Femur (tissue), 1 donor: ENCODE measurements at places on chromosomes 7 and 10.

GRCh38 chr10:88565072-88565471 is 18.0 kb downstream of the RNLS start:
- no peak for DNase-seq

DNA sequence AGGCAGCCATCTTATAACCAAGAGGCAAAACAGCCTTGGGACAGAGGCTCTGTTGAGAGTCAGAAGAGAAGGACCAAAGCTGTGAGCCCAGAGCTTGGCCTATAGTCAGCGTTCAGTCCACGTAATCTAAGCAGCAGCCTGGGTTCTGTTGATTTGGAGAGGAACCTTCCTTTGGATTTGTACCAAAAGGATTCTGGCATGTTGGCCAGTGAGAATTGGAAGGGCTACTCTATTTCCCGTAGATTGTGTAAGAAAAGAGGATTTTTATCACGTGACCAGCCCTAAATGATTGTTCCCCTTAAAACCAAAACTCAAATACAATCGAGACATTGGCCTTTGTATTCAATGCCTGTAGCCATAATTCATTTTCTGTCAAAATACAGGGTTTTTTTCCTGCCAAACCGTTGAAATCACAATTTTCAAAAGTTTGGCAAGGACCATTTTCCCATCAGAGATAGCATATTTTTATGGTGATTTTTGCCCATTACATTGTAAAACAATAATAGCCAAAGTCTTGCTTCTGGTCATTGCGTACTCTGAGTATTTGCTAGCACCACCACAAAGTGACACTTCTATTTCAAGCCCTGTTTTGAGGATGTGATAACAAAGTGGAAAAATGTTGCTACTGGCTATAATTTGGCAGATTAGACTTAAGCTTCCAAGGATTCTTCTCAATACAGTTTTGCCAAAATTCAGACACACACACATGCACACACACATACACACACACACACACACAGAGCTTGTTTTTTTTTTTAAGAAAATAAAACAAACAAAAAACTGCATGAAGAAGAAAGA is 23.1 kb upstream of the BMPER start:
- DNase-seq: no peak

DNA sequence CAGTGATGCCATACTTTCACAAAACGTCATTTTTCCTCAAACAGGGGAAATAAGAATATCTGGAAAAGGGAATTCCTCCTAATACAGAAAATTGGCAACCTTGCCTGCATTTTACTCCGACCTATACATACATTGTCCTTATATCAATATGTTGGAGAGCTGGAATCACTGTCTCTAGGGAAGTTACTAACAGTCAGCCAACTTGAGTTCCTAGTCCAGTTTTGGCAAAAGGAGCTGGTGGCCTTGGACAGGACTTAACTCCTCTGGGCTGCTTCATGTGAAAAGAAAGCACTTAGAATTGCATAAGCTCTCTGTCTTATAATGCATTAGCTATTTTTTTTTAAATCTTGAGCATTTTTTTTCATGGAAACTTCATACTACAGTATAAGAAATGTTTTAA is 174.2 kb upstream of the HGF start:
- DNase-seq: peak; percentile 27

DNA sequence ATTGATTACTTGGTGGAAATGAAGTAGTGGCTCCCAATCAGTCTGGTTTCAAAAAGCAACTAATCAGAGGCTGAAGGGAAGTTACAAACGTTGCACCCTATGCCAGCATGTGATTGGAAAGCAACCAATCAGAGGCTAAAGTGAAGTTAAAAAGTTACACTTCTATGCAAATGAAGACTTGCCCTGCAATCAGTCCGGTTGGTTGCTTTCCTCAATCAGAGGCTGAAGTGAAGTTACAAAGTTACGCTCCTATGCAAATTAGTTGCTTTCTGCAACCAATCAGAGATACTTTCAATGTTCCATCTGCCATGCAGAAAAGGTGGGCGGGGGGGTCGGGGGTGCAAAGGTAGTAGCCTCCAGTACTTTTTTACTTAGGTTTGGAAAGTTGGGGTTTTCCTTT is 1077.1 kb downstream of the TYW1 start:
- DNase-seq: no peak

GRCh38 chr7:96182424-96183158 is 139.3 kb downstream of the SLC25A13 start:
- DNase-seq: no peak

GRCh38 chr10:75295868-75296441 is 60.2 kb upstream of the COMTD1 start:
- DNase-seq: no peak

GRCh38 chr7:55439627-55440026 is 74.5 kb downstream of the LANCL2 start:
- DNase-seq: no peak

DNA sequence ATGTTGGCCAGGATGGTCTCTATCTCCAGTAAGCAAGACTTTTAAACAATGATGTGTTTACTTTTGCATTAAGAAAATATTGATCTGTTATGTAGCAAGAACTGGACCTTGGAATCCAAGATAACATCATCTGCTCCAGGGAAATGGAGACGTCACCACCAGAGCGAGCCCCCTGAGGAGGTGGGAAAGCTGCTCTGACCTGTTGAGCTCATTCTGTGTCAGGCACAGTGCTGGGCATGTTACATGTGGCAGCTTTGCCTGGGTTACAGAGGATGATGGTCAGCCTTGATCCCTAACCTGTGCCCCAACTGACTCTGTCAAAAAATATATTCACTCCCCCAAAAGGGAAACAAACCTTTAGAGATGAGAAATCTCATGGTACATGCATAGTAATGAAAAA is 436.3 kb downstream of the SORCS1 start:
- no peak for DNase-seq

GRCh38 chr10:102400076-102400475 is 4.6 kb downstream of the NFKB2 start:
- DNase-seq: no peak

DNA sequence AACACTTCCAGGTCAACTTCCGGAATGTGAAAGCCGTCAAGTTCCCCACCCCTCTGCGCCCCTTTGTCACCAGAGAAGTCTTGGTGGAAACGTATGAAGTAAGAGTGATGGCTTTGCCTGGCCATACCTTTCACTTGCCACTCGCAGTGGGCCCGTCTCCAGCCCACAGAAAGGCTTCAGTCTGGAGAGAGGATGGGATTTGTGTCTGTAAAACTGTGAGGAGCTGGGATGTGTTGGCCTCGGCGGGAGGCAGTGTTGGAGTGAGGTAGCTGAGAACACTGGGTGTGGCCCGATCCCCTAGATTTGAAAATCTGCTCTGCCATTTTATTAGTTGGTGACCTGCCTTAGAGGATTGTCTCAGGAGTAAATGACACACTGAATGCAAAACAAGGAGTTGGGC is 6.4 kb downstream of the ADCK2 start:
- no peak for DNase-seq

DNA sequence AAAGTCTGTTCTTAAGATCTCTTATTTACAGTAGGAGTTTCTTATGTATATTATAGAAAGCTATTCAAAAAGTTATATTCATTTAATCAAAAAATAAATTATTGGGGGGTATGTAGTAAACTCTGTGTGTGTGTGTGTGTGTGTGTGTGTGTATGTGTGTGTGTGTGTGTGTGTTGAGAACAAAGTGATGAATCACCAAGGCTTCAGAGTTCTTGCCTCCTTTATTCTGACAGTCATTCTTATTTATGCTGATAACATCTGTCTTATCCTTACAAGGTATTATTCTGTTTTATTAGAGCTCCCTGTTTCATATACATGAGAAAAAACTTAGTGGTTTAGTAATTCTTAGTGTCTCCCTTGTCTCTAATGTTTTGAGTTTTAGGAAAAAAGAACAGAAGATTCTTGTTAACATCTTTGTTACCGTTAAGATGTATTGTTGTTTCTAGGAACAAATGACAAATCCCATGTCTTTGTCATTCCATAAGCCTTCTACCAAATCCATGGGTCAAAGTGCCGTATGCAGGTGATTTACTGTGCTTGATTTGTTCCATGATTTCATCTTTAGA is 424.0 kb downstream of the EXOC4 start:
- DNase-seq: no peak

DNA sequence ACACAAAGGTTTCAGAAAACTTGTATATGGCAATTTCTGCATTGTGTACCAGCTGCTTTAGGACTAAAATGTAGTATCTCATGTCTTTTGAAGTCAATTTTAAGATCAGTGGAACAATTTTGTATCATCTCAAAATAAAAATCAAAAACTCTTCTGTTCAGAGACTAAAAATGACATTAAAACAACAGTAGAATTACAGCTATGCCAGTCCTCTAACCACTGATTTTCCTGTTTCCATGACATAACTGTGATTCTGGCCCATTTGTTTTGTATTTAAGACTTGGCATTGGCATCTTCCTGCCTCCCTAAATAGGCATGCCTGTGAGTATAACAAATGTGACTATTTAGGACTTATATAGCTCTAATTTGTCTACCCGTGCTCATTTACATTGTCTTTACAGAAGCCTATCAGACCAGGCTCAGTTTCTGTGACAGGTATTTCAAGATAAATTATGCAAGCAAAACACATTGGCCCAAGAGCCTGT is 29.1 kb upstream of the VPS41 start:
- no peak for DNase-seq

GRCh38 chr7:39911167-39911566 is 38.9 kb upstream of the CDK13 start:
- DNase-seq: no peak

GRCh38 chr7:151286148-151286547 is 37.7 kb upstream of the SMARCD3 start:
- DNase-seq: no peak

DNA sequence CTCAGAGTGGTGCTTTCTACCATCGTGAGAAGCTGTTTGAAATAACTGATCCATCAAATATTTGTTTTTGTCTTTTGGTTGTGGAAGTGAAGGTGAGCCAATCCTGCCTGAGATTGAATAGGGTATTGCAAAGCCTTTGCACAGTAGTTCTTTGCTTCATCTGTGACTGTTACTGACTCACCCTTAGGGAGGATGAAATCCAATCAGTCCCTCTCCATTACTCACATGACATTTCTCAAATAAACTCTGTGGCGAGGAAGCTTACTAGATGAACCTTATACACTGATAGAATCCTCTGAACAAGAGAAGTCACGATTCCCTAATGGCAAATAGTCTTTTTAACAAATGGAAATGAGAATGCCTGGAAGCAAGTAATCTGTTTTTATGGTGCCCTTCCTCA is 31.9 kb downstream of the HEPACAM2 start:
- DNase-seq: no peak

GRCh38 chr10:132669208-132669861 is 116.6 kb downstream of the NKX6-2 start:
- DNase-seq: no peak

GRCh38 chr7:133910761-133911160 is 216.4 kb upstream of the LRGUK start:
- DNase-seq: no peak

GRCh38 chr7:78006063-78006755 is 207.6 kb downstream of the PHTF2 start:
- no peak for DNase-seq

DNA sequence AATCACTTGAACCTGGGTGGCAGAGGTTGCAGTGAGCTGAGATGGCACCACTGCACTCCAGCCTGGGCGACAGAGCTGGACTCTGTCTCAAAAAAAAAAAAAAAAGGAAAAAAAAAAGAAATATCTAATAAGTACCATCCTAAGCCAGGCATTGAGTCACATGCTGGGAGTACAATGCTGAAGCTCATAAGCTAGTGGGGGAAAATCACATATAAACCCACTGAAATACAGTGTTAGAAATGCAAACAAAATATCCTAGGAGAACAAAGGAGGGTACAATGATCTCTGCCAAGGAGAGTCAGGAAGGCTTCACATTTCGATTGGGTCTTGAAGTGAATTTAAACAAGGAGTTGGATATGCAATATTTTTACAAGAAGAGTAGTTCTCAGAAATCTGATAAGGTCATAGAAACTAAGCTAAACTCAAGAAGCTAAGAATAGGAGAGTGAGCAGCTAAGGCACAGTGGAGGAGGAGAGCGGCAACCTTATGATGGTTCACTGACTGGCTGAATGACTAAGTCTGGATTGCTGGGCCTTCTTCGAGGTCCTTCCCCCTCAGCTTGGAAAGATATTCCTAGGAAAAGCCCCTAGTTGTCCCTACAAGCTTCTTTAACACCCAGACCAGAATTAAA is 115.5 kb downstream of the PHTF2 start:
- DNase-seq: no peak

DNA sequence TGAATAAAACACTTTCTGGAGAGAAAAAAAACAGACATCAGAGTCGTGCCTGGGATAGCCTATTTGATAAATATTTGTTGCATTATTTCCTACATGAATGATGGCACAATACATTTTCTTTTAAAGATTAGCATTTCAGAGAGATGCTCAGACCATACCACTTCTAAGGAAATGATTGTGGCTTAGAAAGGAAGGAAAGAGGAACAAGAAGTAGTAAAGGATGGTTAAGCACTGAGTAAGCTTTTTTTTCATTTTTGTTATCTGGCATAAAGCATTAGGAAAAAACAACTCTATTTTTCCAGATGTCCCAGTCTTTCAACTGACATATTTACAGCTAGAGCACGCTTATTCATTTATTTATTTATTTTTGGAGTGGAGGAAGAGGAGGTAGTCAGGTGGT is 258.8 kb upstream of the TEX47 start:
- DNase-seq: no peak

DNA sequence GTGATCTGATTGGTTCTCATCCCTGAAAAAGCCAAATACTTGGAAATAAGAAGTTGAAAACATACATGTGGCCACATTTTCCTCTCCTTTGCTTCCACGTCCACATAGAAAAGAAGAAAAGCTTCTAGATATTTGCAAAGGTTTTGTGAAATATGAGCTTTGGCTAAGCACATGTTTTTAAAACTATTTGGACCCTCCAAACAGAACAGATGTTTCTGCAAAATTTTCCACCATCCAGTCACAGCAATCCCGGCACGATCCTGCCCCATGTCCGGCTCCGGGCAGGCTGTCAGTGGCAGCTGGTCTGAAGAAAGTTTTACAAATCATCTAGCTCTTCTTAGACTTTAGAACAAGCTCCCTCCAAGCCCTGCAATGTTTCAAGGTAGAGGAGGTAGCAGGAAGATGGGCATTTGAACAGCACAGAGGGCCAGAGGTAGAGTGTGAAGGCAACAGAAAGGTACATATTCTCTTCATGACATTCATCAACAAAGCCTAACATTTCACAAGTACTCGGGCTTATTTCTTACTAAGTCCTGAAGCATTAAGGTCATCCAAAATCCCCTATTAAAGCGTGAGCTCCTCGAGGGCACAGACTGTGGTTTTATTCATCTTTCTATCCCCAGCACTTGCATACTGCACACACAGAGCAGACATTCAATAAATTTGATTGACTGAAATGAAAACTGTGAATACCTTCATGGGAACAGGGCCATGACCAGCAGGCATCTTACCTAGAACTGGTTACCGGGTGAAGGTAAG is 110.1 kb downstream of the JAZF1 start:
- peak; percentile 61 for DNase-seq

- DNase-seq: no peak
Measured at GRCh38 chr10:7100032-7100702, 310.7 kb downstream of the SFMBT2 start.
